ENCODE measurements at places on chromosomes 7 and 10.

GRCh38 chr10:90832111-90832510 is 25.7 kb downstream of the HTR7 start:
- DNase-seq: no peak

DNA sequence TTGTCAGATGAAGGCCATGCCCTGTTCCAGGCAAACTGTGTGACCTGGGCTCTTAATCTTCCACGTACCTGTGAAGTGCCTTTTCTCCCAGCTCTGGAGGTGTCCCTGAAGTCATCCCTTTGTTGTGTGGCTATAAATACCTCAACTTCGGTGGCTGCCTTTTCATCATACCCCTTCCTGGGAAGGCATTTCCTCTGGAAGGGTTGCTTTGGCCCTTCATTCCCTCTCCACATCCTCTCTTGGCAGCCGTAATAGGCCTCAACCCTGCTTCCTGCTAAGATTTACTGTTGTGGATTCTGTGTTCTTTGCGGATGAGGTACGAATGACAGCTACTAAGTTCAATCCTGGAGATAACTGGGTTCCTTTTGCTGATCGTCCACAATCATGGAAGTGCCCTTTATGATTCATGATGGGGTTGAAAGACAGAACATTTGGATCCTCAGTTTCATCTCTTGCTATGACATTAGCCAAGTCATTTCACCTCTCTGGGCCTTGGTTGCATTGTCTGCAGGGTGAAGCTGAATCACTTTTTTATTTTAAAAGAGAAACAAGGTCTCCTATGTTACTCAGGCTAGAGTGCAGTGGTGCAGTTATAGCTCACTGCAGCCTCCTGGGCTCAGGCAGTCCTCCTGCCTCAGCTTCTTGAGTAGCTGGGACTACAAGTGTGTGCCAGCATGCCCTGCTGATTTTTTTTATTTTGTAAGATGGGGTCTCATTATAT is 23.6 kb downstream of the FKBP6 start:
- peak; percentile 19 for DNase-seq

GRCh38 chr10:110643653-110644597 is at the start of gene RBM20:
RBM20 (plus strand) TSS chr10:110644336; CDS start chr10:110644455, 119 bp downstream.
- DNase-seq: peak; percentile 21

- DNase-seq: no peak
Measured at GRCh38 chr10:116015583-116016333, 257.2 kb downstream of the GFRA1 start.

DNA sequence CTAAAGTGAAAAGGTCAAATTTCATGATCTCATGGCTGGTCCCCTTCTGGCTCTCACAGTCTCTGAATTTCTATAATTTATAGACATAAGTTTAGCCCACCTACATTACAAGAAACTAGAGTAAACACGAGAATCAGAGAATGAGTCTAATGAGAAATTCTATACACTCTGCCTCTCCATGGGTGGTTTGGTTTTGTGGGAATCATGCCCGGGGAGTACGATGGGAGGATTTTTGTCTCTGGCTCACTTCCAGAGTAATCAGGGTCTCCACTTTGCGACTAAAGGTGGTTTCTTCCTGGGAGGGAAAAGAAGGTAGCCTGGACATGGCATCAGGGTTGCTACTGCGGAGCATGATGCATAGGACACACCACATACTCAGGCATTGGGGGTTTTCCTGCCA is 69.7 kb downstream of the MRC1 start:
- DNase-seq: no peak

GRCh38 chr10:19451937-19452336 is 364.3 kb upstream of the PLXDC2 start:
- DNase-seq: no peak

DNA sequence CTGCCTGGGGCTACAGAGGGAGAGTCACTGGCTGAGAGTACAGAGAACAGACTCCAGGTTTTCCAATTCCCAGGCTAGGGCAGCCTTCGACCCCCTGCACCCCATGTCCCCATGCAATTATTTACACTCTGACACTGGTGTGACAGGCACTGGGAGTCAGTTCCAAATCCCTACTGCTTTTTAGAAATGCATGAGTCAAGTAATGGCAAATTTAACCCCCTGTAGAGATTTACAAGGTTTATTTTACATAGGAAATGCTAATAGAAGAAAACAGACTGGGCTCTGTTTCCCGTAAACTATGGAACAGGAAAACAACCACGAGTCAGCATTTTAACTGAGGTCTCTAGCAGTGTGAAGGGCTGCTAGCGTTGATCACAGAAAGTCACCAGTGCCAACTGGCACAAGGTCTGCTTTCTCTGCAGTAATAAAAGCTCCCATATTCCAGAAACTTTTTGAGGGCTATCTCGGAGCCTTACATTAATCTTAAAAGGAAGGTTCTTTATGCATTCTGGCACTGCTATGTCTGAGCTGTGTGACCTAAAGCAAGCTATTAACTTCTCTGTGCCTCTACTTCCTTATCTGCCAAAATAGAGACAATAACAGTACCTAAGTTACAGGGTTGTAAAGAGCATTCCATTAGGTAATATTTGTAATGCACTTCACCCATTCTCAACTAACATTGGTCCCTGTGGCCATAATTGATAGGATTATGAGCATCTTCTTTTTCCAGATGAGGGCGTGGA is 28.2 kb downstream of the NOD1 start:
- no peak for DNase-seq

- DNase-seq: peak; percentile 50
Measured at GRCh38 chr10:18659819-18660535, 746 bp downstream of the ARL5B start.

- no peak for DNase-seq
Measured at GRCh38 chr10:4355350-4355749, 470.7 kb upstream of the AKR1E2 start.

DNA sequence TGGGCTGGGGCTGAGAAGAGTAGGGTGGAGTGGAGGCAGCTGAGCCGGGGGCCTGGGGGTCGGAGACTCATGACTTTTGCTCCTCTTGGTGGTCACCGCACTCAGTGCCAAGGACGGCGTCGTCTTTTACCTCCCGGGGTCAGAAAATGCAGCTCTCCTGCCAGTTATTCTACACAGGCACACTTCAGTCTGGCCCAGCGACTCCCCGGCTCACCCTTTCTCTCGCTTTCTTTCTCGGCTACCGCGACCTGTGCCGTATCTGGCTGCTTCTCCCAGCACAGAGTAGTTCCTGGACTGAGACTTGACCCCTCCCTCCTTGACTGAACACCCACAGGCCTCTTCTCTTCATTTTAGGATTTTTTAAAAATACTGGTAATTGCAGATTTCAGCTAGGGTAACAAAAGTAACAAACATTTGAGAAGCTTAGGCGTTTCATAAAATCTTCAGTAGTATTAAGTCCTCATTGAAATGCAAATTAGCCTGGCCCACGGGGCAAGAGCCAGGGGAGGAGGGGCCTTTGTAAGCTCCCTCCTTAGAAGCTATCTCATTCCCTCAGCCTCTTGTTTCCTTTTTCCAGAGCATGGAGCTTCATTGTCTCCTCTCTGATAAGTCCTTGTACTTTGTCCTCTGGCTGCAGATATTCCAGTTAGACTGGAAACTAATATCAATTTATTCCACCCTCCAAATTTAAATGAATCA is 1.1 kb upstream of the PRLHR start:
- no peak for DNase-seq

DNA sequence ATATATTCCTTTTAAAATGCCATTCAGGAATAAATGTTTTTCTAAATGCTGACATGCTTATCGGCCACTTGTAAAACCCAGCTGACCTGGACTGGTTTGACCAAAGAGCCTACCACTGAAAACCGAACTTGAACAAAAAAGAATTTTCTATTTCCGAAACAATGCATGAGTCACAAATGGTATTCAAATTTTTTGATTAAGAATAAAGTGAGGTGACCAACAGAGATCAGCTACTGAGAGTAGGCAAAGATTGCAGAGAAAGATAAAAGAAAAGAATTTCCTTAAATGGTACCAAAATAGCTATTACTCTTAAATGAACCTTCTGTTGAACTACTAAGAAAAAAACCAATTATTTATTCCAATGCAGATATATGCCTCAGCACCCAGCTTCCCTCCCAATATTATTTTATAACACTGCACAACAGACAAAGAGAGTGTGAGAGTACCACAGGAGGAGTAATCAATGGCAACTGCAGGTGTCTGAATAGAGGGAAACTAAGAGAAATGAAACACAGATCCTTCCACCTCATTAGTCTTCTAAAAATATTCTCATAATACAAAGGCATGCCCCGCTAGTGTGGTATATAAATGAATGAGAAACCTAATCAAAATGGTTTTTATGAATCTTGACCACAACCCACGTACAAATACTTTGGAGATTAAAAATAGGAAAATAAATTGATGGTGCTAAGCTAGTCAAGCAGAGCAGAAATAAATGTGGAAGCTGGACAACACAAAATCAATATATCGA is 20.1 kb downstream of the OSBPL3 start:
- no peak for DNase-seq

DNA sequence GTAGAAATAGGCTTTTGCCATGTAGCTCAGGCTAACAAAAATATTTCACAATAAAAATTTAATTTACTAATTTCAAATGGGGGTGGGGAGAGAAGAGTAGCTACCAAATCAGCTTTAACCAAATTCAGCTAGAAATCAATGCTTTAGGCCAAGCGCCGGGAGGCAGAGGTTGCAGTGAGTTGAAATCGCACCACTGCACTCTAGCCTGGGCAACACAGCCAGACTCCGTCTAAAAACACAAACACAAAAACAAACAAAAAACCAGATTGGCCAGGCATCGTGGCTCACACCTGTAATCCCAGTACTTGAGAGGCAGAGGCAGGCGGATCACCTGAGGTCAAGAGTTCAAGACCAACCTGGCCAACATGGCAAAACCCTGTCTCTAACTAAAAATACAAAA is 9.4 kb downstream of the UBE2H start:
- no peak for DNase-seq

GRCh38 chr10:97593421-97593820 is 3.9 kb downstream of the C10orf62 start:
- DNase-seq: no peak

DNA sequence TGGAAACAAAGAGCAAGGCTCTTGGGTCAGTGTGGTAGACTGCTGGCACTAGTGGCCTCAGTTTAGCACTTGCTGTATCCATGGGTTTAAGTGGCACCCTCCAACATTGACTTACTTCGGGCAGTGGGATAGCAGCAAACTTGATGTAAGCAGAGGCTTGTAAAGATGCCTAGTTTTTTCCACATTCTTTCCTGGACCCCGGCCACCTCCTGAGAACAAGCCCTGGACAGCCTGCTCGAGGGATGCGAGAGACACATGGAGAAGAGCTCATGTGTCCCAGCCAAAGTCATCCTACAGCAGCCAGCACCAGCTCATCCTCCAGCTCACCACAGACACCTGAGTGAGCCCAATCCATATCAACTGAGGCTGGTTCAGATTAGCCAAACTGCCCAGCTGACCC is 142.7 kb upstream of the PCBD1 start:
- no peak for DNase-seq

GRCh38 chr10:70354556-70354955 is 27.9 kb downstream of the LRRC20 start:
- DNase-seq: no peak

GRCh38 chr7:117237646-117238045 is 85.2 kb downstream of the WNT2 start:
- no peak for DNase-seq

- no peak for DNase-seq
Measured at GRCh38 chr10:52703898-52704297, 68.7 kb downstream of the MBL2 start.

GRCh38 chr7:147578196-147578595 is 1012.4 kb upstream of the C7orf33 start:
- no peak for DNase-seq

DNA sequence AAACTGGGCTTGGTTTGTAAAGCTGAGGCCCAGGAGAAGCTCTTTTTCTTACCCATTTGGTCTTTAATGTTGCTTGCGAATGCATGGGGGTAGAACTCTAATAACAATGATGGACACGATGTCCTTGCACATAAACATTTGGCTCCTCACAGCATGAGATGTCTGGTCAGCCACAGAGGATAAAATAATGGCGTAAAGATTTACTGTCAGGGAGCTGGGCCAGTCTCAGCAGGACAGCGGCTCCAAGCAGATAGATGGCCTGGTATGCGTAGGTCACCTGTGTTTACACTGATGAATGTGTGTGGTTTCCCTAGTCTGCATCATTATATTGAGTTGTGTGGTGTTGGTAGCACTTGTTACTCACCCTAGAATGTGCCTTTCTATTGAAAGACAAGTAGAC is 537.4 kb downstream of the CNTNAP2 start:
- peak; percentile 73 for DNase-seq

GRCh38 chr7:102991540-102992214 is 78.9 kb downstream of the LRRC17 start:
- peak; percentile 98 for DNase-seq

DNA sequence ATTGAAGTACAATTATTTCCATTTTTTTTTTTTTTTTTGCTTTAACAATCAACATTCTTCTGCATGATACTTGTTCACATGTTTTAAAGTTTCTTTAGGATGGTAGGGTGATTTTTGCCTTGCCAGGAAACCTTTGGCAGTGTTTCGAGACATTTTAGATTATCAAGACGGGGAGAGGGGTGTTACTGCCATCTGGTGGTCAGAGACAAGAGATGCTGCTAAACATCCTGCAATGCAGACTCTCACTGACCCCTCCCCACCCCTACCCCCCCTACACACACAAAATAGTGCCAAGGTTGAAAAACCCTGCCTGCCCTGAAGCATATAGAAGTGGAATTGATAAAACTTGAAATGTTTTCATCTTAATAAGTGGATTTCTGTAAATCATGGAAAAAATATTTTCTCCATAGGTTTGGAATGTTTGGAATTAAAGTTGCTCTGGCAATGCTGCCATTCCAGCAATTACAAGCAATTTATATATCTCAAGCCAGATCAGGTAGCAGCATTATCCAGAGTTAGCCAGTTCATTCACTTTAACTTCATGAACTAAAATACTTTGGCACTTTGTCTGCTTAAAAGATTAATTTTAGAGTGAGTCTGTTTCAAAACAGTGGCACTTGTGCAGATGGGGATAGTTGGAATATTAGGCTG is 62.1 kb downstream of the SDHAF3 start:
- peak; percentile 67 for DNase-seq

DNA sequence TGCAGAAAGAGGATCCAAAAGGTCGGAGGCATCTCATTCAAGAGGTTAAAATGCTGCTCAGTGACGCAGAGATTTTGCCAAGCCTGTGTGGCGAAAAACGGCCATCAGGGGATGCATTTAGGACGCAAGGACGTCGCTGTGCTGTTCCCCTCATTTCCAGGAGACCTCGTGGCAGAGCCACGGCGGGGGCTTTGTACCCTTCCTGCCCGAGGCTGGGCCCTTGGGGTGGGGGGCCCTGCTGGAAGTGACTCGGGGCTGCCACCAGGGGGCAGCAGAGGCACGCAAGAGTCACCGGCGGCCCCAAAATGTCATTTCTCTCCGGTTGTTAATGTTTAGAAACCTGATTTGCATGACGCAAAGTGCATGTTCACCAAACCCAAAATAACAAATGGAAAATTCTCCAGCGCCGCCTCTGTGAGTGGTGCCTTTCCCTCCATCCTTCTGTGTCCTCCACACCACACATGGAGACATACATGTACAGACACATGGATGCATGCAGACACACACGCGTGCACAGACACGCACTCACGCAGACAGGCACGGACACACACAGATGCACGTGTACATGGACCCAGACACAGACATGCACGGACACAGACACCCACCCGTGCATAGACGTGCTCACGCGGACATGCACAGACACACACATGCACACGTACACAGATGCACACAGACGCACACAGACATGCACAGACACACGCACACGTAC is 51.0 kb upstream of the NKX6-2 start:
- no peak for DNase-seq
